Activated CD4-positive, alpha-beta memory T cell treated with anti-CD3 and anti-CD28 coated beads for 36 hours (primary cell): ENCODE measurements at places on chromosomes 1 and 21. TPM values are rescaled to one million over a fixed set of nuclear protein-coding genes. Genes with fewer than 3 reads are reported as not detected.

The FAM229A gene
- total RNA-seq, result 3.6 TPM

The OXCT2 gene
- total RNA-seq, result 1.2 TPM

The ZNF697 gene
- total RNA-seq, result 0.68 TPM

The RNF186 gene
- not detected for total RNA-seq

The SPATA6 gene
- total RNA-seq, result 1.9 TPM

The ZSCAN20 gene
- total RNA-seq, result 3.8 TPM

The PTCH2 gene
- total RNA-seq, result 0.61 TPM

The CLCA4 gene
- not detected for total RNA-seq

The CNIH3 gene
- 1.00 TPM for total RNA-seq

The SLC1A7 gene
- total RNA-seq, result not detected

The SMCP gene
- total RNA-seq, result not detected

The CD52 gene
- total RNA-seq, result 291 TPM

The ARHGEF2 gene
- total RNA-seq, result 174 TPM

The F5 gene
- 51.1 TPM for total RNA-seq

The RNF207 gene
- 18.4 TPM for total RNA-seq

The UBE2U gene
- total RNA-seq, result not detected

The SLAMF1 gene
- total RNA-seq, result 166 TPM

The SLC30A7 gene
- 43.4 TPM for total RNA-seq

The TRIM45 gene
- 0.53 TPM for total RNA-seq

The GNG4 gene
- 0.88 TPM for total RNA-seq

The PSMG1 gene
- 82.3 TPM for total RNA-seq

The CKS1B gene
- 197 TPM for total RNA-seq

The FCRL5 gene
- total RNA-seq, result not detected

The IPO9 gene
- total RNA-seq, result 67.6 TPM

The TMPRSS15 gene
- not detected for total RNA-seq

The BRINP3 gene
- total RNA-seq, result not detected

The BSND gene
- total RNA-seq, result not detected

The IER5 gene
- total RNA-seq, result 27.9 TPM

The RORC gene
- total RNA-seq, result 9.9 TPM

The RIPPLY3 gene
- 0.27 TPM for total RNA-seq

The THEMIS2 gene
- 29.3 TPM for total RNA-seq

The CLEC20A gene
- total RNA-seq, result not detected

The ACTL8 gene
- total RNA-seq, result not detected

The C1orf141 gene
- 1.2 TPM for total RNA-seq

The ASPM gene
- total RNA-seq, result 48.8 TPM

The F3 gene
- 0.15 TPM for total RNA-seq

The FAM163A gene
- total RNA-seq, result not detected

The KCNJ6 gene
- not detected for total RNA-seq

The IGSF9 gene
- not detected for total RNA-seq

The ARHGEF16 gene
- 0.24 TPM for total RNA-seq

The FAM43B gene
- total RNA-seq, result not detected

The FCRL4 gene
- total RNA-seq, result not detected

The MPZL1 gene
- 23.0 TPM for total RNA-seq

The MATN1 gene
- total RNA-seq, result not detected

The MYOG gene
- total RNA-seq, result not detected

The TTC39A gene
- not detected for total RNA-seq

The LAMC1 gene
- total RNA-seq, result 0.19 TPM

The ZNF695 gene
- 0.74 TPM for total RNA-seq

The RRP1B gene
- 66.7 TPM for total RNA-seq
